Omental fat pad (tissue), 4 donors: ENCODE measurements at places on chromosomes 1 and 21.

DNA sequence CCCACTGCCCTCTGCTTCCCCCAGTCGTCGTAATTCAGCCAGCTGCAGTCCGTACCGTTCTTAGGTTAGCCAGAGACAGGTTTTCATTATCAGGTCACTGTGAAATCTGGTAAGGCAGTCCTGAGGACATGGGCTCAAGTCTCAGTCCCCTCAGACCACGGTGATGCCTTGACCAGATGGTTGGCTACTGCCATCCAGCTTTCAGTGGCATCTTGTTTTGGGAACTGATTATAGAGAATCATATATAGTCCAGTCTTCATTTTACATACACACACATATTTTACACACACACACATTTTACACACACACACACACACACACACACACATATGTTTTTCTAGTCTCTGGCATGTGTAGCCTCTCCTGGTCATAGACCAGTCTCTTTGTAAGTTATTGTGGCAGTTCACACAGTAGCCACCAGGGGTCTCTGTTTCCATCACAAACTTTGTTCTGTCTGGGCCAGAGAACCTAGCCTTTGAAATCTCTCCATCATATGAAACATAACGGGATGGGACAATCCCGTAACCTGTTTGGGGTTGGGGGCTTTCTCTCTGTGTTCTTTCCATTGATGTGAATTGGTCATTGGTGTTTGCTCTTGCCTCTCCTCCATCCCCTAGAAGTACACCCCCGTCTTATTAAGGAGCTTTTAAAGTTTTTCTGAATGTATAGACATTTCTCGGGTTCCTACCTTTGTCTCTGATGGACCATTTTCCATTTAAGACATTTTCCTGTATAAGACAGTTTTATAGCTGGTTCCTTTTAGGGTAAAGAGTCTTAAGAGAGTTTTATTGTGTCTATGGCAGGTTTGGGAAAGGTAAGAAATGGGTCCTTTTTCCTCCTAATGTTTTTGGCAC lies 8.4 kb upstream of the IKBKE start:
- DNase-seq = peak; percentile 81

- DNase-seq = no peak
Measured at GRCh38 chr1:242430956-242431355, 93.5 kb downstream of the PLD5 start.

GRCh38 chr1:229848752-229849677 lies 218.0 kb upstream of the GALNT2 start:
- DNase-seq = no peak

DNA sequence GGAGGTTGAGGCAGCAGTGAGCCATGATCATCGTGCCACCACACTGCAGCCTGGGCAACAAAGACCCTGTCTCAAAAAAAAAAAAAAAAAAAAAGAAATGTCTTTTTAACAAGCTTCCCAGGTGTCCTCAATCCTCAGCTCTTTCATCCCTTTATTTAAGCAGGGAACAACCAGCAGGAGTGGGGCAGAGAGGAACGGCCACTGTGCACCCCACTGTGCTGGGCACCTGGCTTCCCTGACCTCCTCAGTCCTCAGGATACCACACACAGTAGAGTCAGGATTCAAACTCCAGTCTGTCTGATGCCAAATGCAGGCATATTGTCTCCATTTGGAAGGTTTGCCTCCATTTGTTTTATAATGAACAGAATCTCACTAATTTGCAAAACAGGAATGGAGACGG lies 19.8 kb upstream of the PTAFR start:
- DNase-seq = no peak

GRCh38 chr1:11037740-11038182 lies 9.3 kb downstream of the MASP2 start:
- DNase-seq = peak; percentile 94
